ENCODE measurements at places on chromosomes 16 and 17. TPM values are rescaled to one million over a fixed set of nuclear protein-coding genes. Genes with fewer than 3 reads are reported as not detected.

The C16orf96 gene
- 0.05 TPM for total RNA-seq

DNA sequence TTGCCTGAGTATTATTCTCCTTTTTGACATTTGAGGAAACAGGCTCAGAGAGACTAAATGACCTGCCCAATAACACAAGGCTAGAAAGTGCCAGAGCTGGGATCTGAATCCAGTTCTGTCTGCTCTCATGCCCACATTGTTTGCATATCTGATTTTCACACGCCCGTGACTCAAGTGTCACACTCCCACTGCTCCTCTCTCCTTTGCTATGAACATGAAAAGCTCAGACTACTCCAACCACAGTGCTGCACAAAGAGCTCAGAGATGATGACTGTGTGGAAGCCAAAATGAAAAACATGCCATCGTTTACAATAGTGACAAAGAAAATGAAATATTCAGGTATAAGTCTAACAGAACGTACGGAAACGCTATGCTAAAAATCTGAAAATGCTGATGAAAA, 107.9 kb downstream of the SMG6 start:
- no peak overlapping the region for H3K27ac ChIP-seq
- H3K36me3 ChIP-seq, result peaks cover 35% of the 10 kb centered on the region
- no peak overlapping the region for H3K4me3 ChIP-seq

- H3K27ac ChIP-seq, result no peak overlapping the region
- H3K4me1 ChIP-seq, result peaks cover 44% of the 10 kb centered on the region
- no peaks in the 10 kb centered on the region for H3K27me3 ChIP-seq
- peaks cover 61% of the 10 kb centered on the region for H3K36me3 ChIP-seq
These were observed 50.5 kb upstream of the CHMP6 start for GRCh38 chr17:80941171-80941570.

DNA sequence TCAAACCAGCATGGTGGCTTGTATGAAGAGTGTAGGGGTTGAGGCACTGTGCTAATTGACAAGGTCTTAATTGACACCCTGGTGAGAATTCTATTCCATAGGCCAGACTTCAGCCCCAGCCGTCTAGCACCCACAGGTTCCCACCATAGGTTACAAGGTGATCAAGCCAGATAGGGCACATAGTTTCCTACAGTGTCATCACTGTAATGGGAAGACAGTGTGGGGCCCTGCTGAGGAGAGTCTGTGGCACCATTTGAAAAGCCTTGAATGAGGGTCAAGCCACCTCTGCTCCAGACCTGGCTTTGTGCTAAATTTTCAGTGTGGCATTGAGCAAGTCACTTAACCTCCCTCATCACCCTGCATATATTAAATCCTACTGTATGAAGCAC, 36.2 kb downstream of the YPEL2 start:
- H3K4me3 ChIP-seq, result no peak overlapping the region
- H3K27ac ChIP-seq, result no peak overlapping the region
- peaks cover 15% of the 10 kb centered on the region for H3K36me3 ChIP-seq
- DNase-seq, result no peak
- peaks cover 63% of the 10 kb centered on the region for H3K4me1 ChIP-seq
- H3K27me3 ChIP-seq, result no peaks in the 10 kb centered on the region

The CDC42EP4 gene
- 3.6 TPM for total RNA-seq

DNA sequence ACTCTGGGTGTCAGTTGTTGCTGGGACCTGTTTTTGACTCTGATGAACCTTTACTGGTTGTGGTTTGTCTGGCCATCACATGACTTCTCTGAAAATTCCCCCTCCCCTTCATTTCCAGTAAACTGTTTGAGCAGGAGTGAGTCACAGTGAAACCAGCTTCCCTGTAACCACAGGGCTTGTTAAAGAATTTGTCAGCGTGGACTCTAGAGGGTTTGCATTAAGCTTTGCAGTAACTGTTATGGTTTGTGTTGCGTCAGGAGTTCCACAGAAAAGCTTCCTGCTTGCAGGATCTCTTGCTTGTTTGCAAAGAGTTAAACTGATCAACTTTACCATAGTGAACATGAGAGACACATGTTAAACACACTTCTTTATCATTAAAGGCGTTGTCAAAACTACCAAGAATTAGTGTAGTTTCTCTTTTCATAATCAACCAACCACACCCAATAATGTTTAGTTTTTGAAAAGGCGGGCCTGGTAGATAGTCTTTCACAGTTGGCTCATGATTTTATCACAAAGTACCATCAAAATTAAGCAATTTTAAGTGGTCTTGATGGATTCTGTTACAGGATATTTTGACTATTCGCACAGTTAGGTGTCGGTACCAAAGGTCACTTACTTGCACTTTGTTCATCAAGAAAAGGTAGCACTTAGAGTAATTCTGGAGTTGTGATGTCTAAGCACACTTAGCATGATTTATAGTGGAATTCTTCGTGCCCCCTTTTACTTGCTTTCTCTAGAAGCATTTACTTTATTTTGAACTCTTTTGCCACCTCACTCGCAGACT, 79.3 kb downstream of the VMP1 start:
- peak overlapping the region; percentile 97 for H3K27ac ChIP-seq
- peaks cover 42% of the 10 kb centered on the region for H3K36me3 ChIP-seq
- peak overlapping the region; percentile 79 for H3K4me3 ChIP-seq
- peaks cover 63% of the 10 kb centered on the region for H3K4me1 ChIP-seq
- DNase-seq, result peak; percentile 89
- no peaks in the 10 kb centered on the region for H3K27me3 ChIP-seq

DNA sequence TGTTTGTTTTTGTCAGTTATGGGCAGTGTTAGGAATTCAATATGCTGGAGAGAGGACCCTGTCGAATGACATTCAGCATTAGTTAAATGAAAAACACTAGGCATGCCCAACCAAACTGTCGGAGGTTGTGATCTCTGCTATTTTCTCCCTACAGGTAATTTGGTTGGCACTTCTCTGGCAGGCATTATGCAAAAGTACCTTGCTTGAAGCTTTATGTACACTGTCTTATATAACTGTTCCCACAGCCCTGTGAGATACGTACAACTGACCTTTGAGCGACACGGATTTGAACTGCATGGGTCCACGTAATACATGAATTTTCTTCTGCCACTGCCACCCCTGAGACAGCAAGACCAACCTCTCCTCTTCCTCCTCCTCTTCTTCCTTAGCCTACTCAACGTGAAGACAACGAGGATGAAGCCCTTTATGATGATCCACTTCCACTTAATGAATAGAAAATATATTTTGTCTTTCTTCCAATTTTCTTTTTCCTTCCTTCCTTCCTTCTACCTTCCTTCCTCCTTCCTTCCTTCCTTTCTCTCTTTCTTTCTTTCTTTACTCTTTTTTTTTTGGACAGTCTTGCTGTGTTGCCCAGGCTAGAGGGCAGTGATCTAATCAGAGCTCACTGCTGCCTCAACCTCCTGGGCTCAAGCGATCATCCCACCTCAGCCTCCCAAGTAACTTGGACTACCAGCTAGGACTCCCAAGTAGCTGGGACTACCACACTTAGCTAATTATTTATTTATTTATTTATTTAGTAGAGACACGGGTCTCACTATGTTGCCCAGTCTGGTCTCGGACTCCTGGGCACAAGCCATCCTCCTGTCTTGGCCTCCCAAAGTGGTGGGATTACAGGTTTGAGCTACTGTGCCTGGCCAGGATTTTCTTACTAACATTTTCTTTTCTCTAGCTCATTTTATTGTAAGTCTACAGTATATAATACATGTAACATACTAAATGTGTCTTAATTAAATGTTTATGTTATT, 77.3 kb downstream of the WIPI1 start:
- H3K27ac ChIP-seq, result no peak overlapping the region
- H3K4me1 ChIP-seq, result peaks cover 23% of the 10 kb centered on the region
- no peaks in the 10 kb centered on the region for H3K27me3 ChIP-seq

DNA sequence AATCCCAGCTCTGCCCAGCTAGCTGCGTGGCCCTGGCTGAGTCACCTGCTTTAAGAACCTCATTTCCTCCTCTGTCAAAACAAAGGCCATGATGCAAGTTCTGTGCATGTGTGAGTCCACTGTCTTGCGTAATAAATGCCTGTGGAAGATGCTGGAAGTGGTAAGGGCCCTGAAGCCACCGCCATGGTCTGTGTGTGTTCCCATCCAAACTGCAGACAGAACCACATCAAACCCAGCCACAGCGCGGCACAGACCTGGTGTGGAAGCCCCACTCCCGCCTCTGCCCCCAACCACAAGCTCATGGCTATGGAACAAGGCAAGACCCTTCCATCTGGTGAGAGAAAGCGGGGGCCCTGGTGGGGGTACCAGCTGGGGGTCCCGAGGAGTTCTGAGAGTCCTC, 26.0 kb downstream of the NECAB2 start:
- H3K4me1 ChIP-seq, result no peaks in the 10 kb centered on the region
- no peak overlapping the region for H3K27ac ChIP-seq
- H3K27me3 ChIP-seq, result peaks cover 23% of the 10 kb centered on the region
- H3K36me3 ChIP-seq, result no peaks in the 10 kb centered on the region
- H3K4me3 ChIP-seq, result no peak overlapping the region

- H3K27ac ChIP-seq, result no peak overlapping the region
- H3K4me3 ChIP-seq, result no peak overlapping the region
- H3K36me3 ChIP-seq, result no peaks in the 10 kb centered on the region
- DNase-seq, result no peak
- H3K4me1 ChIP-seq, result no peaks in the 10 kb centered on the region
These were observed 46.7 kb upstream of the ZC3H18 start for GRCh38 chr16:88523309-88524161.

GRCh38 chr17:62186841-62187240, 121.8 kb upstream of the MED13 start:
- H3K4me3 ChIP-seq, result no peak overlapping the region
- no peak overlapping the region for H3K27ac ChIP-seq
- no peak for DNase-seq
- H3K27me3 ChIP-seq, result no peaks in the 10 kb centered on the region
- H3K36me3 ChIP-seq, result no peaks in the 10 kb centered on the region
- H3K4me1 ChIP-seq, result no peaks in the 10 kb centered on the region

- H3K4me3 ChIP-seq, result no peak overlapping the region
- H3K36me3 ChIP-seq, result no peaks in the 10 kb centered on the region
- H3K27ac ChIP-seq, result no peak overlapping the region
- no peak for DNase-seq
- H3K4me1 ChIP-seq, result no peaks in the 10 kb centered on the region
These were observed 2.9 kb downstream of the KRT39 start for GRCh38 chr17:40963838-40964237.

- DNase-seq, result no peak
- no peak overlapping the region for H3K27ac ChIP-seq
- H3K27me3 ChIP-seq, result no peaks in the 10 kb centered on the region
- peaks cover 15% of the 10 kb centered on the region for H3K4me1 ChIP-seq
- H3K36me3 ChIP-seq, result no peaks in the 10 kb centered on the region
These were observed 77.4 kb downstream of the SPECC1 start for GRCh38 chr17:20086416-20087076.

- H3K27me3 ChIP-seq, result no peaks in the 10 kb centered on the region
- H3K36me3 ChIP-seq, result peaks cover 31% of the 10 kb centered on the region
- peaks cover 22% of the 10 kb centered on the region for H3K4me1 ChIP-seq
- no peak for DNase-seq
These were observed 20.1 kb downstream of the MINK1 start for GRCh38 chr17:4853208-4853671.

GRCh38 chr17:64256913-64257807, 5.9 kb downstream of the TEX2 start:
- H3K27me3 ChIP-seq, result no peaks in the 10 kb centered on the region
- H3K36me3 ChIP-seq, result no peaks in the 10 kb centered on the region
- DNase-seq, result no peak
- peaks cover 15% of the 10 kb centered on the region for H3K4me1 ChIP-seq

The SLC9A5 gene
- total RNA-seq, result 2.8 TPM

DNA sequence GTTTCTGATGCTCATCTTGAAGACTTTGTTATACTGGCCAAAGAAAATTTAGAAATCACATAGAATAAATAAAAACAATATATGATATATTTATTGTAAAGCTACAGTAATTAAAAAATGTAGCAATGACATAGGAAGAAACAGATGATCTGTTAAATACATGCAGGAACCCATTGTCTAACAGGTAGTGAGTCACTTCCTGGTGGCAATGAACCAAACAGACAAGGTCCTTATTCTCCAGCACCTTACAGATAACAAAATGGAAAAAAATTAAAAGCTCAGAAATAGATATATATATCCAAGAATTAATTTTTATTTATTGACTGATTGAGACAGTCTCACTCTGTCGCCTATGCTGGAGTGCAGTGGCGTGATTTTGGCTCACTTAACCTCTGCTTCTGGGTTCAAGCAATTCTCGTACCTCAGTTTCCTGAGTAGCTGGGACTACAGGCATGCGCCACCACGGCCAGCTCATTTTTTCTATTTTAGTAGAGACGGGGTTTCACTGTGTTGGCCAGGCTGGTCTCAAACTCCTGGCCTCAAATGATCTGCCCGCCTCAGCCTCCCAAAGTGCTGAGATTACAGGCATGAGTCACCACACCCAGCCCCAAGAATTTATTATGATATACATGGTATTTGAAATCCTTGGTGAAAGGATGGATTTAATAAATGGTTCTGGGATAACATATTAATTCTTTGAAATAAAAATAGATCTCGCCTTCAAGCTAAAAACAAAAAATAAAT, 7.5 kb downstream of the NETO2 start:
- peak; percentile 47 for DNase-seq
- H3K36me3 ChIP-seq, result no peaks in the 10 kb centered on the region
- H3K4me1 ChIP-seq, result peaks cover 66% of the 10 kb centered on the region
- H3K27ac ChIP-seq, result peak overlapping the region; percentile 86
- H3K4me3 ChIP-seq, result peak overlapping the region; percentile 40

GRCh38 chr17:29674281-29674680, 51.6 kb upstream of the CORO6 start:
- H3K4me3 ChIP-seq, result no peak overlapping the region
- no peak overlapping the region for H3K27ac ChIP-seq
- peaks cover 53% of the 10 kb centered on the region for H3K36me3 ChIP-seq
- no peaks in the 10 kb centered on the region for H3K27me3 ChIP-seq
- peaks cover 16% of the 10 kb centered on the region for H3K4me1 ChIP-seq

The IL21R gene
- total RNA-seq, result 29.2 TPM
